ENCODE measurements at places on chromosomes 5 and 9. TPM values are rescaled to one million over a fixed set of nuclear protein-coding genes. Genes with fewer than 3 reads are reported as not detected.
A peak's percentile ranks its signal among the peaks of the same experiment; 100 is the strongest.

DNA sequence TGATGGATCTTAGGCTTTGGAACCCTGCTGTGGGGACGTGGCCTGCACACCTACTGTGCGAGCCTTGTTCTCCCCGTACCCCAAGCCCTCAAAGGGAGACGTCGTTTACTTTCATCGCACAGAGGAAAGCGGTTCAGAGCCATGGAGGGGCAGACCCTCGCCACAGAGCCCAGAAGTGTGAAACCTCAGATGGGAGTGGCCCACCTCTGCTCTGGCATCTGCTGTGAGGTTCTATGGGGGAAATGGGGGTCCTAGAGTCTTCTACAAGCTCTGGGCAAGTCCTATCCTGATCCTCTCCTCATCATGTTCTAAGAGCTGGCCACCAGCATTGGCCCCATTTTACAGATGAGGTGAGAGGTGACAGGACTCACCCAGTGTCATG, 3.7 kb upstream of the RNF44 start:
- H3K36me3 ChIP-seq = peaks cover 2% of the 10 kb centered on the region
- peaks cover 13% of the 10 kb centered on the region for H3K4me1 ChIP-seq
- DNase-seq = no peak
- no peak overlapping the region for H3K27ac ChIP-seq

DNA sequence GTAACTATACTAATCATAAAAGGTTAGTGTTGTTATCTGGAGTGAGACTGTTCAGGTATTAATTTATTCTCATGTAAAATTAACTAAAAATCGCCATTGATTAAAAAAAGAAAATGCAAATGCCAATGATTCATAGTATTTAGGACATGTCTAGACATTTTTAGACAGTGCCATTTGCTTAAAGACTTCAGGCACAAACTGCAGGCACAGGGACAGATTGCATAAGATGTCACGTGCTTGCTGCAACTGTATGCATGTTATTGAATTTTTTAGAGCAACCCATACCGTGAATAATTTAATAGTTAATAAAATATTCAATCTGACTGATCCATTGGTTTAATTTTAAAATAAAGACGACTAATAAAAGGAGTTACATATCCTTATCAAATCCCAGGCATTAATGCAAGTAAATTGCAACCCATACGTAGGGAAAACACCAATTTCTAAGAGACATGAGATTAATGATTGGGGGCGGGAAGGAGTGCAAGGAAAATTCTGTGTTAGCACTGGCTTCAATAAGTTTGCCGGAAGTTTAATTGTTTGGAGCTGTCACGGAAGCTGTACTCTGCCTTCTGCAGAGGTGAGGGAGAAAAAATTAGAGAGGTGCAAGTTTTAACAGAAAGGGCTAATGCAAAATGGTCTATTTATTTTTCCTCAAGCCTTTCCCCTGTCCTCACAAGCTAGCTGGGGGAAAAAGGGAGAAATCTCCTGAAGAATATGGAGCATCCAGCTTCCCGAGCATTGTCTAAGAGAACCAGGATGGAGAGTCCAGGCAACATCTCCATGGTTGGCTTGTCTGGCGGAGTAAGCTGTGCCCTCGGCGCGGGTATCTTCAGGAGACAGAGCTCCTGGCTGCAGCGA, 2.9 kb downstream of the EDIL3 start:
- no peak for DNase-seq
- no peak overlapping the region for H3K27ac ChIP-seq
- no peaks in the 10 kb centered on the region for H3K36me3 ChIP-seq
- no peaks in the 10 kb centered on the region for H3K4me1 ChIP-seq
- H3K4me3 ChIP-seq = peak overlapping the region; percentile 97

DNA sequence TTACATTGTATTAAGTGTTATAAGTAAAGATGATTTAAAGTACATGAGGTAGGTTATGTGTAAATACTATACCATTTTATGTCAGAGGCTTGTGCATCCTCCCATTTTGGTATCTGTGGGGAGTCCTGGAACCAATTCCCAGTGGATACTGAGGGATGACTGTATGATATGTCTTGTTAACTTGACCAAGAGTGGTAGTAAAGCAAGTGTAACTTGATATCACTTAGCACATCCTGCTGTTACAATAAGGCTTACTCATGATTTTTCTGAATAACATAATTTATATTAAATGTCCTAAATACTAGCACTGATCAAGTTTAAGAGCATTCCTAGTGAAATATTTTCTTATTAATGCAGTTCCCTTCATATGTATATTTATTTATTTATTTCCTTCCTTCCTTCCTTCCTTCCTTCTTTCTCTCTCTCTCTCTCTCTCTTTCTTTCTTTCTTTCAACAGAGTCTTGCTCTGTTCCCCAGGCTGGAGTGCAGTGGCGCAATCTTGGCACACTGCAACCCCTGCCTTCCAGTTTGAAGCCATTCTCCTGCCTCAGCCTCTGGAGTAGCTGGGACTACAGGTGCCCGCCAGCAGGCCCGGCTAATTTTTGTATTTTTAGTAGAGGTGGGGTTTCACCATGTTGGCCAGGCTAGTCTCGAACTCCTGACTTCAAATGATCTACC, 7.5 kb downstream of the NDFIP1 start:
- no peaks in the 10 kb centered on the region for H3K27me3 ChIP-seq
- no peak overlapping the region for H3K4me3 ChIP-seq
- H3K4me1 ChIP-seq = peaks cover 2% of the 10 kb centered on the region

The PCDHA12 gene
- total RNA-seq = 7.2 TPM

DNA sequence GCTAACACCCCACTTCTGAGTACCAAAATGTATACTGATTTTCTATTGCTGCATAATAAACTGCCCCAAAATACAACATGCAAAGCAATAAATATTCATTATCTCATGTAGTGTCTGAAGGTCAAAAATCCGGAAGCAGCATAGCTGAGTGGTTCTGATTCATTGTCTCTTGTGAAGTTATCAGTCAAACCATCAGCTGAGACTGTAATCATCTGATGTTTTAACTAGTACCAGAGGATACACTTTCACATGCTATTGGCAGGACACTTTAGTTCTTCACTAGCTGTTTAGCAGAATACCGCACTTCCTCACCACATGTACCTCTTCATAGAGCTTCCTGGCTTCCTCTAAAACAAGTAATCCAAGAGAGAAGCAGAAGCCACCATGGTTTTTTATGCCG, 12.7 kb upstream of the TMEM161B start:
- H3K36me3 ChIP-seq = peaks cover 3% of the 10 kb centered on the region
- no peaks in the 10 kb centered on the region for H3K4me1 ChIP-seq
- H3K4me3 ChIP-seq = no peak overlapping the region
- DNase-seq = no peak
- H3K27me3 ChIP-seq = no peaks in the 10 kb centered on the region

- H3K36me3 ChIP-seq = no peaks in the 10 kb centered on the region
- no peak overlapping the region for H3K4me3 ChIP-seq
- H3K27ac ChIP-seq = no peak overlapping the region
- H3K4me1 ChIP-seq = peaks cover 2% of the 10 kb centered on the region
- no peak for DNase-seq
Observed at GRCh38 chr5:16568875-16569580, 47.8 kb downstream of the RETREG1 start.

The ALAD gene
- total RNA-seq = 13.2 TPM

- no peaks in the 10 kb centered on the region for H3K36me3 ChIP-seq
- no peaks in the 10 kb centered on the region for H3K4me1 ChIP-seq
- H3K4me3 ChIP-seq = no peak overlapping the region
- DNase-seq = no peak
Observed at GRCh38 chr9:103799959-103800358, 294.1 kb upstream of the SMC2 start.

DNA sequence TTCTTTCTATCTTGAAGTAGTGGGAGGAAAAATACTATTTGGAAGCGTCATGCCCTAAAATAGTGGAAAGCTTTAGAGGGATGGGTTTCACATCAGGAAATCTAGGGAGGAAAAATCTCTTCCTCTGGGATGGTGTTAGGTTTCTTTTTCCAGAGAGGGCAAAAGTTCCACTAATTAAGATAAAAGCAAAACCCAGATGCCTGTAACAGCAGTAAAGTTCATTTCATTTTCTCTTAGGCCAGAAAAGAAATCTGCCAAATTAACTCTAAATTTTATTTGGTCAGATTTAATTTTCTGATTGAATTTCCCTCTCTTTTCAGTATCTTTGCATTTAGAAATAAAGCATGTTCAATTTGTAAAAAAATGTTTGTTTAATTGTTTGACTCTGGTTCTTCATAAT, 88.8 kb downstream of the LURAP1L start:
- H3K4me3 ChIP-seq = no peak overlapping the region
- no peaks in the 10 kb centered on the region for H3K27me3 ChIP-seq
- no peak overlapping the region for H3K27ac ChIP-seq
- no peak for DNase-seq
- H3K4me1 ChIP-seq = no peaks in the 10 kb centered on the region
- H3K36me3 ChIP-seq = no peaks in the 10 kb centered on the region

GRCh38 chr5:113187906-113188305, 211.3 kb downstream of the DCP2 start:
- no peak for DNase-seq
- H3K27ac ChIP-seq = no peak overlapping the region
- H3K36me3 ChIP-seq = peaks cover 6% of the 10 kb centered on the region

DNA sequence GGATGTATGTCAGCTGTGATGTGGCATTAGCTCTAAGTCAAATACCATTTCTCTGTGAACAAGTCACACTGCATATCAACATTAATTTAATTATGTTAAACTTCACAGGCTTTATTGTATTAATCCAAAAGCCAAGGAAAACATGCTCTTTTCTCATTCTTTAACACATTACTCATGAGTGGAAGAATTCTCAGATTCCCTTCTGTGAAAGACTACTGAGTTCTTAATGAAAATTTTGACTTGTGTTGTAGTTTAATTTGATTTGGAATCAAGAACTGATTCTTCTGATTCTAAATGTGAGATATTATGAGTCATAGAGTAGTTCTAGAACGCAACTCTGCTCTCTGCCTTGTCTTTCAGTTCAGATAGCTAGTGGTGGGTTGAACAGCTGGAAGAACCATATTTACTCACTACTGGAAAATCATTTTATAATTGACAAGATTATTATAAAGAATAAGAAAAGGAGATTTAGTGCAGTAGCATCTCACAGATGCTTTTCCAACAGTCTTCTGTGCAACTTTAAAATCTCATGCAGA, 90.6 kb downstream of the VCAN start:
- no peak for DNase-seq
- no peaks in the 10 kb centered on the region for H3K27me3 ChIP-seq
- peaks cover 40% of the 10 kb centered on the region for H3K36me3 ChIP-seq
- no peak overlapping the region for H3K27ac ChIP-seq

Measured in H9 (cell line).